Colonic mucosa (tissue), 4 donors: ENCODE measurements at places on chromosomes 16 and 17. TPM values are rescaled to one million over a fixed set of nuclear protein-coding genes. Genes with fewer than 3 reads are reported as not detected.

The HBA2 gene
- 3.5 TPM for total RNA-seq

- no peaks in the 10 kb centered on the region for H3K27me3 ChIP-seq
- no peaks in the 10 kb centered on the region for H3K4me1 ChIP-seq
- H3K4me3 ChIP-seq = no peak overlapping the region
- no peaks in the 10 kb centered on the region for H3K36me3 ChIP-seq
- DNase-seq = no peak
Observed at GRCh38 chr16:14196011-14196410, 124.9 kb downstream of the MRTFB start.

DNA sequence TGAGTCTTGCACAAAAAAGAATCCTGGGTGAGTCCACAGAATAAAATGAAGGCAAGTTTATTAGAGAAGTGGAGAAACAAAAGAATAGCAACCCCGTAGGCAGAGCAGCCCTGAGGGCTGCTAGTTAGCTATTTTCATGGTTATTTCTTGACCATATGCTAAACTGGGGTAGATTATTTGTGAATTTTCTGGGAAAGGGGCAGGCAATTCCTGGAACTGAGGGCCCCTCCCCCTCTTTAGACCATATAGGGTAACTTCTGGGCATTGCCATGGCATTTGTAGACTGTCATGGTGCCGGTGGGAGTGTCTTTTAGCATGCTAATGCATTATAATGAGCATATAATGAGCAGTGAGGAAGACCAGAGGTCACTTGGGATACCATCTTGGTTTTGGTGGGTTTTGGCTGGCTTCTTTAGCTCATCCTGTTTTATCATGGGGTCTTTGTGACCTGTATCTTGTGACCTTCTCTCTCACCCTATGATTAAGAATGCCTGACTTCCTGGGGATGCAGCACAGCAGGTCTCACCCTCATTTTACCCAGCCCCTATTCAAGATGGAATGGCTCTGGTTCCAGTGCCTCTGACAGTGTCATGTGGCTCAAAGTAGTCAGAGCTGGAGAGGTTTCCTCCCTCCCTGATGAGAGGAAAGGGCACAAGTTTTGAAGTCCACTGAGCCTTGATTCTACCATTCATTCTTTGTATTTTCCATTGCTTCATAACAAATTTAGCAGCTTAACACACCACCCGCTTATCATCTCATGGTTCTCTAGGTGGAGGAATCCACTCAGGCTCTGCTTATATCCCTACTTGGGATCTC is 55.7 kb upstream of the LGALS9 start:
- no peaks in the 10 kb centered on the region for H3K36me3 ChIP-seq
- no peak for DNase-seq
- H3K27me3 ChIP-seq = no peaks in the 10 kb centered on the region
- no peak overlapping the region for H3K4me3 ChIP-seq
- no peaks in the 10 kb centered on the region for H3K4me1 ChIP-seq
- no peak overlapping the region for H3K27ac ChIP-seq

- H3K4me1 ChIP-seq = no peaks in the 10 kb centered on the region
- DNase-seq = no peak
- H3K36me3 ChIP-seq = no peaks in the 10 kb centered on the region
- no peaks in the 10 kb centered on the region for H3K27me3 ChIP-seq
Observed at GRCh38 chr16:28010671-28011070, 52.8 kb downstream of the GSG1L start.

- H3K27me3 ChIP-seq = no peaks in the 10 kb centered on the region
- DNase-seq = no peak
- H3K27ac ChIP-seq = no peak overlapping the region
- no peak overlapping the region for H3K4me3 ChIP-seq
Observed at GRCh38 chr17:47757386-47757785, 24.4 kb downstream of the TBX21 start.

GRCh38 chr16:73891129-73891542 is 405.5 kb upstream of the PSMD7 start:
- no peak overlapping the region for H3K27ac ChIP-seq
- no peaks in the 10 kb centered on the region for H3K27me3 ChIP-seq
- DNase-seq = no peak
- no peaks in the 10 kb centered on the region for H3K36me3 ChIP-seq
- no peaks in the 10 kb centered on the region for H3K4me1 ChIP-seq

The GINS2 gene
- total RNA-seq = 6.1 TPM

GRCh38 chr17:38605841-38606645 is at the start of gene SRCIN1:
TSS of gene SRCIN1 (minus strand) at chr17:38605952. CDS start at chr17:38605705, 247 bp downstream.
- H3K4me1 ChIP-seq = peaks cover 5% of the 10 kb centered on the region
- peaks cover 9% of the 10 kb centered on the region for H3K27me3 ChIP-seq
- no peaks in the 10 kb centered on the region for H3K36me3 ChIP-seq
- peak; percentile 72 for DNase-seq
- H3K27ac ChIP-seq = peak within 1 kb of the TSS; percentile 44

- no peaks in the 10 kb centered on the region for H3K27me3 ChIP-seq
- no peak overlapping the region for H3K27ac ChIP-seq
- no peak overlapping the region for H3K4me3 ChIP-seq
- peaks cover 3% of the 10 kb centered on the region for H3K36me3 ChIP-seq
Observed at GRCh38 chr16:22075043-22075757, 17.1 kb upstream of the VWA3A start.
